Left forelimb (tissue), 1 donor: ENCODE measurements at places on chromosomes 2 and 18.

DNA sequence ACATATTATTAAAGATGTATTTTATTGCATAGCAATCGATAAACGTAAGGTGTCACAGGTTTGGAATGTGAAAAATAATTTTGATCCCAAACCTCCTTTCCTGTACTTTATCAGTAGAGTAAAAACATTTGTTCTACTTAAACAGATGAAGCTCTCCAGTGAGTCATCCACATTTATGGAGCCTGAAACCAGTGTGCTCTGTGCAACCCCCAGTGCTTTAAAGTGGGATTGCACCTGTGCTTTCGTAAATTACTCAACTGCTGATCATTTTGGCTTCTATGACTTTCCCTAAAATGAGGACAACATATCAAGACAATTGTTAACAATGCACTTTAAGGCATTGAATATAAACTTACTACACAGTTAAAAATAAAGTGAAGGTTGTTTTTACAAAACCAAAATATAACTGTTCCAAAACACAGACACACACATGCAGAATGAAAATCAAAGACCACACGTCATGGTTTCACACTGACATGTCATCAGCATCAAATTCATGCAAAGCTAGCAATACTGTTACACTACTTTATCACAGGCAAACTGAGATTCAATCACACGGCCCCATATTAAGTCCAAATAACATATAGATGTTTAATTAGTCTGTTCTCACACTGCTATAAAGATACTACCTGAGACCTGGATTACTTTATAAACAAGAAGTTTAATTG is 9.7 kb downstream of the TMEM18 start:
- DNase-seq, result no peak

DNA sequence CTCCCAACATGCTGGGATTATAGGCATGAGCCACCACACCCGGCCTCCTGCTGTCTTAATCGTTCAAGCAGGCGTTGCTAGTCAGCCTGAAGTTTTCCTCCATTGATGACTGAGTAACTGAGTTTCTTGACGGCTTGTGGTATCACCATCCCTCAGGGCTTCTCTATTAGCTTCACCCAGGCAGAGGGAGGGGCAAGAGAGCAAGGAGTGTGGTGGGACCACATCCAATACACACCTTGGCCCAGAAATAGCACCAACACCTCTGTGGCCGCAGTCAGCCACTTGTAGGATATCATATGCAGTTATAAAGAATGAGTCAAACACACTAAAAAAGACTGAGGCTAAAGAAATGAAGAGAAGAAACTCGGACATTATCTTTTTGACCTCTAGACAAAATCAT is 1009.4 kb upstream of the CELF4 start:
- no peak for DNase-seq

- DNase-seq, result no peak
These were observed 9.0 kb downstream of the SP140L start for GRCh38 chr2:230335864-230336506.

DNA sequence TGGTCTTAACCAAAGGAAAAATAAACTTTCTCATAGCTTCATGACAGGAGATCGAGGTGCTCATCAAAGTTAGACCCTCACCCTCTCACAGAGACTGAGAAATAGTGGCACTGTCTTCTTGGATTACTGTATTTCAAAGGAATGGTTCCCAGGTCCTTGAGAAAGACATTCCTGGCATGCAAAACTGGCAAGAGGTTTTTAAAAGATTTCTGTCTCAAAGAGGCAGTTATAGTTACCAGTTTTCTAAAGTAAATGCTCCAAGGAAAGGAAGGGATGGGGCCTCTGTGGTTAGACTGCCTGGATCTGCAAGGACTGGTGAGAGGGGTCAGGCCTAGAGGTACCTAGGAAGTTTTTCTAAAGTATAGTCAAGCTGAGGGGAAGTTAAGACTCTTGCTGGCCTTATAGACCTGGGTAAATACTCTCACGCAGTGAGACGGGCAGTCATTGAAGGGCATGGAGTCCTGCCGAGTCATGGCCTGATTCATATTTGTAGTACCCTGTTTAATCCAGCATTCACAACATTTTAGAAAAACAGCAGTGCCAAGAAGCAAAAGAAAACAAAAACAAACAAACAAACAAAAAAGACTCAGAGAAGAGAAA is 226.1 kb downstream of the DOK6 start:
- no peak for DNase-seq
